D721Med (cell line): ENCODE measurements at places on chromosomes 4 and X.

DNA sequence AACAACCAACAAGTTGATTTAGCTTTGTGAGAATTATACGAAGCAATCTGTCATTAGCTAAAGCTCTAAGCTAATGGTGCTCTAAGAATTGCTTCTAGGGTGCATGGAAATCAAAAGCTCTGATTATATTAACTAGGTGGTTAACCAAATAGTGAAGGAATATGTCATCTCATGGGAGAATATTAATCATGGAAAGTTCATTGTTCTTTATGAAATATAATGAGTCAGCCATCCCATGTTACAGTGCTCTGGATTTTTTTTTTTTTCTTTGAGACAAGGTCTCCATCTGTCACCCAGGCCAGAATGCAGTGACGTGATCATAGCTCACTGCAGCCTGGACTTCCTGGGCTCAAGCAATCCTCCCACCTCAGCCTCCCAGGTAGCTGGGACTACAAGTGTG is 10.5 kb downstream of the DCAF8L2 start:
- no peak for DNase-seq

DNA sequence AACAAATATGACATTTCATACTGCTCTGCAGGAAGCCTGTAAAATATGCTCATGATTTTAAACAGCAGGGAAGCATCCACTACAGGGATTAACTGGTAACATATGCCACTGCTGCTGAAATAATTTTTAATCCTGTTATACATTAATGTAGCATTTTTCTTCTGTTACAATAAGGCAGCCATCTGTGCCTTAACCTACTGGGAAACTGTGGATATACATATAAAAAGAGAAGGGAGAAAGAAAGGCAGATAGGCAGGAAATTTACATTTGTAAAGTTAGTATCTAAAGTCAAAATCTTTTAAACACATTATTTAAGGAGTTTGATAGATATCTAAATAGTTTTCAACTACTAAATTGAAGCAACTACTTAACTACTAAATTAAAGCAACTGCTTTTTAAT is 514.6 kb upstream of the KLHL4 start:
- DNase-seq: no peak

DNA sequence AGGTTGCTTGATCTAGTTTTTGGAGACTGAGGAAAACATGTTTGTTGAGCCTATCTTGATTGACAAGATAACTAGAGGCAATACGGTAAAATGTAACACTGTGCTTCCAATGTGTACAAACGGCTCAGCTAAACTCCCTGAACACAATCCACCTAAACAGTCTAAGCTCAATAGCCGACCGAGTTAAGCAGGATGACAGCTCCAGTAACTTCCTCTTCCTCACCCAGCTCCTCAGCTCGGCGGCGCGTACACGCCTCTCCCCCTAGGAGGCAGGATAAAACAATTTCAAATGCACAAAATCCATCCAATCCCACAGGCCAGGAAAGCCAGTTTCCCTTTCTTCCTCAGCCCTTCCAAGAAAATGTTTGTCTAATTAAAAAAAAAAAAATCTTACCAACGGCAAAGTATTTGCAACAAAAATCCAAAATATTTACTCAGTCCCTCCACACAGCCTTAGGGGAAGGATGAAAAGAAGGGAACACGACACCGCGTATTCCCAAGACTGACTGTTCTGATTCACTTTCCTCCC is 1.0 kb downstream of the CNOT6L start:
- no peak for DNase-seq

GRCh38 chrX:12844319-12844718 is 22.6 kb upstream of the TLR7 start:
- no peak for DNase-seq
